ENCODE measurements at places on chromosomes 7 and 10.

DNA sequence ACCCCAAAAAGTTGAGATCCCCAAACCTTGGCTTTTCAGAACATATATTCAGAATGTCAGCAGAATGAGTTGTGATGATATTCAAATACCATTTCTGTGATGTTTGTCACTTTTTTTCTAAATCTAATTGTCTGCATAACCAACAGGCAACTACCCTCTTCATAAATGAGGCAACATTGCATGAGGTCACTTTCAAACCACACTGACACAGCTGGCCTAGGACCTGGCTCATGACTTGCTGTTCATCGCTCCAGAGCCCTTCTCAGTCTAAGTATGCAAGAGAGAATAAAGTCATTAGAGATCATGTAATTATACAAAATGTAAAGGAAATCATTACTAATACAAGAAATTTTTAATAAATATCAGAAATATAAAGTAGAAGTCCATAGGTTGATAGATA lies 681.9 kb downstream of the GRM8 start:
- no peak for DNase-seq

- no peak for DNase-seq
Measured at GRCh38 chr10:100873146-100873826, 39.5 kb upstream of the SLF2 start.

DNA sequence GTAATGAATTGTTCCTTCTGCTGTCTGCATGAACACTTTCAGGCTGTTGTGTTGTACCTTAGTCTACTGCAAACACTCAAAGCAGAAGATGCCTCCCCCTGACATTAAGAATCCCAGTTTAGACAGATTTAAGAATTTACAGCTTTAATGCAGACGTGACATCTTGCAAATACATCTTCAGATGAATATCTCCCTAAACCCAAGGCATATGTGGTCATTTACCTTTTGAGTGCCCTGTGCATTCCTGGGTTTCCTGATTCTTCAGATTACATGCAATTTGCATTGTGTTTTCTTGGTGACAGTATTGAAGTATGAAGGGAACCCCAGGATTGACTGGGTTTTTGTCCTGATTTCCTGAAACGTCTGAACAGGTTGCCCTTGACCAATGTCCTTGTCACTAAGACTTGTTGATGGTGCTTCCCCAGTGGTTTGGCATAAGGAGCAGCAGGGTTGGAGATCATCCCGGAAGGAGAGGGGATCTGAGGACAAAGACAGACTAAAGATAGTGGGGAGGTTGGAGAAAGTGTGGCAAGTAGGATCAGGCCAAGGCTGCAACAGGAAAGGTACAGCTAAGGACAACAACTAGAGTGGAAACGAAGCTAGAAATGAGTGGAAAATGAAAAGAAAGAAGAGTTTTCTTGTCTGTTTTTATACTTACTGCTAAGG lies 123.8 kb upstream of the RHOBTB1 start:
- DNase-seq = no peak

DNA sequence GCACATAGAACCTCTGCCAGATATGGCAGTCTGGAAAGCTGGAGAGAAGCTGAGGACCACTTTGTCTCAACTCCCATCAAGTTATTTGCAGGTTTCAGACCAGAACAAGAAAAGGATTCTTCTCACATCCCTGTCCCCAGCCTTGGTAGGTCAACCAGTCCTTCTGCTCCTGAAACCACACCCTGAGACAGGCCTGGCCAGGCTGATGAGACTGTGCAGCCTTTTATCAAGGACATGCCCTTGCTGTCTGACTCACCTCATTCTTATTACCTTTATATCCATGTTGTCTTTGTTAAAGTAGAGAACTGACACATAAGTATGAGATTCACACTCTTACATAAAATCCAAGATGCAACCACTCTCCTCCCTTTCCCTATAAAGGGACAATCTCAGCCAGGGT lies 354.9 kb downstream of the PLXNA4 start:
- DNase-seq = no peak

DNA sequence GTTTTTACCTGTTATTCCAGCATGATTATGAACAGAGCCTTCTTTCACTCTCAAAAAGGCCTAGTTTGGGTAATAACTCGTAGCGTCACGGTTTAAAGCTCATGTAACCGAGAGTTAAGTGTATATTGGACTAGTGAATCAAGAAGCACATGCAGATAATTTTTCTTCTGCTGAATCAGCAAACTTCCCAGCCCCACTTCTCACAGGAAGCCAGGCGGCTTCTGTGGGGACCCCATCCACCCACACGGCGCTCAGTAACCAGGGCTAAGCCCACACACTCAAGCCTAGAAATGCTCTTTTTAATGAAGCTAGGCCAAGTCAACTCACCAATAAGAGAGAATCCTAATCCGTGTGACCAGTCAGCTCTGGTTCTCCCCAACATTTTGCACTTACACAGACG lies 191.2 kb upstream of the MGMT start:
- DNase-seq = no peak

DNA sequence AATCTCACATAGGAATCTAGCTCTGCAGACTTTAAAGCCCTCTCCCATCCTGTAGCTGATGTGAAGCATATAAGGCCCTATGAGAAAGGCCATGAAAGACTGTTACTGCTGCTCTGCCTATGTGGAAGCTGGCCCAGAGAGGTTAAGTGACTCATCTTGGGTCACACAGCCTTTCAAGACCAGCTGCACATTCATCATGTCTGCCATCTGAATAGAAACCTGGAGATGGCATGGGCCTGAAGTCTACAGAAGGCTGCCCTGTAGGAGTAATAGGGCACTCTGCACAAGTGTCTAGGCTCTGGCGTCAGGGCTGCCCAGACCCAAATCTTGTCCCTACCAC lies 59.4 kb upstream of the COL13A1 start:
- DNase-seq = no peak

DNA sequence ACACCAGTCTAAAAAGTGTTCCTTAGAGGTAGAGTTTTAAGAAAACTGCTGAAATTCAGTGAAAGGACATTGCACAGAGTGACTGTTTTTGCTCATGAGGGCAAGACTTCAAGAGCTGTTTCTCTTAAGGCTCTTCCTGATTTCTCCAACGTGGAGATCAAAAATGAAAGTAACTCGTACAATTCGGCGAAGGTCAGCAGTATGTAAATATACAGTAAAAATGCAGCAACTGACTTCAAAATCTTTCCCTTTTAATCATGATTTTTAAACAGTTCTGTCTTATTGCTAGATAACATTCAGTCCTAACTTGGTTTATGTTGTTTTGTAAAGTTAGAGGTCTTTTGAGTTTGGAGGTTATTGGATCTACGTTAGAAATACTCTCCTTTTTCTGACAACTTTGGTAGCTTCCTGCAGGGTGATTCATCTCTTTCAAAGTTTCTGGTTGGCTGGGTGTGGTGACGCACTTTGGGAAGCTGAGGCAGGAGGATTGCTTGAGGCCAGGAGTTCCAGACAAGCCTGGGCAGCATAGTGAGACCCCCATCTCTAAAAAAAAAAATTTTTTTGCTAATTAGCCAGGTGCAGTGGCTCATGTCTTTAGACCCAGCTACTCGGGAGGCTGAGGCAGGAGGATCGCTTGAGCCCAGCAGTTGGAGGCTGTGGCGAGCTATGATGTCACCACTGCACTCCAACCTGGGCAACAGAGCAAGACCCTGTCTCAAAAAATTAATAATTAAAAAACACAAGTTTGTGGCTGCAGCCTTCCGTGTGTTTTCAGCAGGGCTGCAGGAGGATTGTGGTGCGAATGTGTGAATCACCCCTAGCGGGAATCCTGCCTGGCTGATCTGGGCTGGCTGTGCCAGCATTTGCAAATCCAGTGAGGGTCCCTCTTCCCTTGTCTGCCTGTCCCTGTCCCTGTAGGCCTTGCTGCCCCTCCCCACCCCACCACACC lies 29.2 kb upstream of the AP5Z1 start:
- peak; percentile 53 for DNase-seq

DNA sequence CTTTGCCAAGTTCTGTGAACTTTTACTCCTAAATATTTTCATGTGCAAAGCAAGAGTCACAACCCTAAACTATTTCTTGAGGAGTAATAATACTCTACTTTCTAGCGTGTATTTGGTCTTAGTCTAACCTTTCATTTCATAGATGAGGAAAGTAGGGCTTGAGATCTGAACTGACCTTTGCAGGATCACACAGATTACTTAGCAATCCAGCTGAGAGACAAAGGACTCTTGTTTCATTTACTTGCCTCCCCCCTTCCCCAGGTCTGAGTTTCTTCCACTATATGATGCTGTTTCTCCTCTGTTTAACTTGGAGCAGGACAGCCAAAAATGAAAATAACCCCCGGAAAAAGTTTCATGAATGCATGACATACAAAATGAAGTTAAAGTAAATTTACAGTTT lies 75.3 kb upstream of the PTN start:
- DNase-seq = no peak

- DNase-seq = no peak
Measured at GRCh38 chr7:33937871-33938270, 32.5 kb downstream of the BMPER start.

DNA sequence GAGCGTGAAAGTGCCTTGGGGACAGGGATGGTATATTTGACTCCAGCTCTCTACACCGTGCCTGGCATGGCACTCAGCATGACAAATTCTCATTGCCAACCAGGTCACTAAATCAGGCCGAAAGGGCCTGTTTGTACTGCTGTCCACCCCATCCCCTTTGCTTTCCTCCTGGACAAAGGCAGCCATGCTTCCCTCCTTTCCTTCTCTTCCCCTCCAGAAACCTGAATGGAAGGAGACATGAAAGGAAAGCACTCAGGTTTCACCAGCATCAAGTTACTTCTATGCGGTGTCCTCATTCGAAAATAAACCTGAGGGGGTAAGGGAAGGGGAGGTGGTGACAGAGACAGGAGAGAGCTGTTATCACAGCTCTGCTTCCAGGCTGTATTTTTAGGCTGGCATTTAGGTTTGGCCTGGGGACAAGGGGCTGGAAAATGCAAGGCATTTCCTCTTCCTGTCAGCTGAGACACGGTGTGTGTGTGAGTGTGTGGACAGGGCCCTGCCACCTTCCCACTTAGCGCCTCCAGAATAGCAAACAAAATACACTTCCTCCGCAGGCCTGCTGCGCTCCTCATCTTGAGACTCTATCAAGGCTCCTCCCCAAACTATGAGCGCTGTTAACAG lies 79.9 kb upstream of the COL13A1 start:
- DNase-seq = no peak

DNA sequence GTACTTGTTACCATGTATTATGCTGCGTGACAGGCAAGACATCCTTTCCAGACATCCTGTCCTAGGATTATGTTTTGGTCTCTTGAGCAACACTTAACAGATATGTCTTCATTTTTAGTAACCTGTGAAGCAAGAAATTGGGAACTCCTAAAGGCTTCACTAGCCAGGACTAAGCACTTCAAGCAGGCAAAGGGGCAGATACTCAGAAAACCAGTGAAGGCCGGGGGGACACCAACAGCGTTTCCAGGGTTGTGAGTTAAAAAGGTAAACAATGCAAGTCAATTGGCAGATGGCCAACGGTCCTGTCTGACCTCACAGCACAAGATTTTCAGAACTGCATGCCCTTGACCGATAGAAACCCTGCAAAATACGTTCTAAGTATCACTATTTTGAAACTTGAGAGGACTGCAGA lies 77.6 kb upstream of the SFMBT2 start:
- DNase-seq = no peak

GRCh38 chr10:12667052-12667451 lies 317.7 kb downstream of the CAMK1D start:
- DNase-seq = no peak

DNA sequence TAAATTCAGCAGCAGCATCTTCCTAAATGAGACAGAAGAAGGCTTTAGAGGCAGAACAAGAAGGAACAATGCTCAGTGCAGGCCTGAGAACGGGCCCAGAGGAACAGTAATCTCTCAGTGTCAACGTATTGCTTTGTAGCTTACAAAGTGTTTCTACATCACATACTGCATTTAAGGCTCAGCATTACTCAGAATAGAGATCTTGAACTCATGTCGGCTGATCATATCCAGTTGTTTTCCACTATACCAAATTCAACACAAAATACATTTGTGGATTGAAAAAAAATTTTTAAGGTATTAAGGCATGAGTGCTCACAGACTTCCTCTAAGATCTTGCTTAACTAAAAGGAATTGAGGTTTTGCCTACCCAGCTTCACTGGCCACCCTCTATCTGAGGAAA lies 325.1 kb downstream of the HPSE2 start:
- no peak for DNase-seq

GRCh38 chr7:146554556-146554955 lies 438.0 kb downstream of the CNTNAP2 start:
- DNase-seq = no peak

All from CD4-positive, alpha-beta T cell treated with Interleukin-15 for 1 hour (primary cell).